ENCODE measurements at places on chromosomes 11 and 22.

DNA sequence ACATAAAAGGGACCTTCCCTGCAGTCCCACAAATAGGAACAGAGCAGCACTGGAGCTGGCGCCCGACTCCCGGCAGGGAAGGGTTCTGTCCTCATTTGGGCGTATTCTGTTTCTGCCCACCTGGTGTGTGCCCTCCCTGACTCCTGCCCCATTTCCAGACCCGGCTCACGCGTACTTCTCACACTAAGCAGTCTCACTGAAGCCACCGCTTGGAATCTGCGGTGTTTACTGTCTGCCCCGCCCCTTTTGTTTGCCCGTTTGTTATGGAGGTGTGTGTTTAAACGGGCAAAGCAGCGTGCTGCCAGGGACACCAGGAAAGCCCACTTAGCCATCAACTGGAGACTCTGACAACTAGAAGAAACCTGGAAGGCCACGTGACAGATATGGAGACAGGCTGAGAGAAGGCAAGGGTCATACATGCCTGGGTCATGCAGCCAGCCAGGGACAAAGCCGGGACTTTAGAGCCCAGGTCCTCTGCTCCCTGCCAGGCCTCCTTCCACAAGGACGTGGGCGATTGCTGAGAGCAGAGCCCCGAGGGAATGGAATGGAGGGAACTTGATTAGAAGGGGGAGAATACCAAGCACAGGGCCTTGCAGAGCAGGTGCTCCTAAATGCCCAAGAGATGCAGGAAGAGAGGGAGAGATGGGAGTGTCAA is 8.7 kb upstream of the EFCAB6 start:
- no peak for DNase-seq

DNA sequence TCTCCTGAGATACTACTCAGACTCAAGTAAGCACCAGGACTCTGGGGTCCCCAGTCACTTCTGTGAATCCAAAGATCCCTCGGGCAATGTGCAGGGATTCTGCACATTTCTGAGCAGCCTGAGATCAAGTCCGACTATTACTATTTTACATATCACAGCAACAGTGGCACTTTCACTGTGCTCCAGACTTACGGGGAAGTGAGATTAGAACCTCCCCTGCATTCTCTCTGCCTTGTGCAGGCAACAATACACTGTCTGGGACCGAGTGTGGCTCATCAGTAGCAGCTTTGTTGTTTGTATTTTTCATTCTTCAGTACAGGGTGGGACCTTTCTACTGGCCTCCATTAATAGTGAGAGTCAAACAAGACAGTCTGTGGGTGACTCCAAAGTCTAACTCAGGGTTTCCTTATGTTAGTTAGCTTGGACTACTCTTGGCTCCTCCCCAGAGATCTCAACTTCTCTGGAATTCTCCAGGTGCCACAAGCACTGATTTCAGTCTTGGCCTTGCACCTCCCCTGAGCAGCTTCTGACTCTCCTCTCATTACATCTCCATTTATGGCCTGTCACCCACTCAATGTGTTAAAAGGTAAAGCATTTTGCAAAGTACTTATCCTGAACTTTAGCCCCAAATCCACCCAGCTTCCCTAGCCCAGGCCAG is 76.2 kb upstream of the TOP3B start:
- no peak for DNase-seq

- no peak for DNase-seq
Measured at GRCh38 chr22:20211997-20212753, 55.9 kb downstream of the RTN4R start.

DNA sequence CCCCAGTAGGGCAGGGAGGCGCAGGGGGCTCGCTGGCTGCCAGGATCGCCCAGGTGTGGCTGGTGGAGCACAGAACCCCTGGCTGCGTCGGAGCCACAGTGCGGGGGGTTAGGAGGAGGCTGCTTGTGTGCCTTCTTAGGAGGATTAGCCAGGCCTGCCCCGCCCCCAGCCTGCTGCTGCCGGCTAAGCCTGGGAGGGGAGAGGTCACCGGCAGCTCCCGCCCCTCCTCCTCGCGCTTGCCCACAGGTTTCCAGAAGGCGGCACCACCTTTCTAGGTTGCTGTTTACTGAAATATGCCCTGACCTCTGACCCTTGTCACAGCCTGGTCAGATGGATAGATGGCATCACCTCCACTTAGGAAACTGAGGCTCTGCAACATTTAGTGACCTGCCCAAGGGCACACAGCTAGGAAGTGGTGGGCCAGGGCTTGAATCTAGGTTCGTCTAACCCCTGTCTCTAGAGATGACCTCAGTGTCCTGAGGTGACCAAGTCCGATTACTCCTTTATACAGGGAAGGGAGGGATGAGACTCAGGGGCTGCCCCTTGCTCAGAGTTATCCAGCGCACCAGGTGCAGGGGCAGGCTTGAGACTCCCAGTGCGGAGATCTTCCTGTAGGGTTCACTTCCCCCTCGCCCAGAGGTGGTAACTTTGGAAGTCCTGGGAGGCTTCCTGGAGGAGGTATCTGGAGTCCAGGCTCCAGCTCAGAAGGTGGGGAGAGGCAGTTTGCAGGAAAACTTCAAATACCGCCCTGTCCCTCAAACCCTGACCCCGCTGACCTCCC is 44.0 kb downstream of the MYO7A start:
- no peak for DNase-seq

- DNase-seq = no peak
Measured at GRCh38 chr22:17767233-17768065, 6.8 kb downstream of the BID start.

DNA sequence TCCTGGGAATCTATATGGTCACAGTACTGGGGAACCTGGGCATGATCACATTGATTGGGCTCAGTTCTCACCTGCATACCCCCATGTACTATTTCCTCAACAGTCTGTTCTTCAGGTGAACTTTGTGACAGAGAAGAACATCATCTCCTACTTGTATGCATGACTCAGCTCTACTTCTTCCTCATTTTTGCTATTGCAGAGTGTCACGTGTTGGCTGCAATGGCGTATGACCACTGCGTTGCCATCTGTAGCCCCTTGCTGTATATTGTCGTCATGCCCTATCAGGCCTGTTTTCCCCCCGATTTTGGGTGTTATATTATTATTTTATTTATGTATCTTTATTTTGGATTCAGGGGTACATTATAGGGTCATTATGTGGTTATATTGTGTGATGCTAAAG is 2.4 kb upstream of the OR8G1 start:
- DNase-seq = no peak

DNA sequence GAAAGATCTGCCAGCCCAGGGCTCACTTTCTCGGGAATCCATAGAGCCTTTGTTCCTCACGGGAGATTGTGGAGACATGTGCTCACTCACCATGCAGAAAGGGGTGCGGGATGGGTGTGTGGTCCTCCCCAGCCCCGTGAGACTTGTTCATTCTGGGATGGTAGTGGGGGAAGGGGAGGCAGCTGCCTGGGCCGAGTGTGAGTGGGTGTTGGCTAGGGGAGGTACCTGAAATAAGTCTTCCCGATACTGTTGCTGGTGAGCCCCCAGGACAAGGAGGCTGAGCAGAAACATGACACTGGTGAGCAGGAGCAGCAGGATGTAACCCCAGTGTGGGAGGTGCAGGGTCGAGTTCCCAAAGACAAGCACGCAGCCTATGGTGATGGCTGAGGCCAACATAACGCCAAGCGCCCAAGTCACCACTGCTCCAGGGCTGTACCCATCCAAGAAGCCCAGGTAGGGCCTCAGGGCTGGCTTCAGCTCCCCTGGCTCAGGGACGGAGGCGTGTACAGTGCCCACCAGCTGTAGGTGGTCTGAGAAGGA is 2.8 kb downstream of the SLC7A4 start:
- DNase-seq = no peak

GRCh38 chr11:129273944-129274711 is 82.0 kb upstream of the ARHGAP32 start:
- no peak for DNase-seq

- peak; percentile 40 for DNase-seq
Measured at GRCh38 chr22:17536269-17536668, 27.0 kb upstream of the SLC25A18 start.

DNA sequence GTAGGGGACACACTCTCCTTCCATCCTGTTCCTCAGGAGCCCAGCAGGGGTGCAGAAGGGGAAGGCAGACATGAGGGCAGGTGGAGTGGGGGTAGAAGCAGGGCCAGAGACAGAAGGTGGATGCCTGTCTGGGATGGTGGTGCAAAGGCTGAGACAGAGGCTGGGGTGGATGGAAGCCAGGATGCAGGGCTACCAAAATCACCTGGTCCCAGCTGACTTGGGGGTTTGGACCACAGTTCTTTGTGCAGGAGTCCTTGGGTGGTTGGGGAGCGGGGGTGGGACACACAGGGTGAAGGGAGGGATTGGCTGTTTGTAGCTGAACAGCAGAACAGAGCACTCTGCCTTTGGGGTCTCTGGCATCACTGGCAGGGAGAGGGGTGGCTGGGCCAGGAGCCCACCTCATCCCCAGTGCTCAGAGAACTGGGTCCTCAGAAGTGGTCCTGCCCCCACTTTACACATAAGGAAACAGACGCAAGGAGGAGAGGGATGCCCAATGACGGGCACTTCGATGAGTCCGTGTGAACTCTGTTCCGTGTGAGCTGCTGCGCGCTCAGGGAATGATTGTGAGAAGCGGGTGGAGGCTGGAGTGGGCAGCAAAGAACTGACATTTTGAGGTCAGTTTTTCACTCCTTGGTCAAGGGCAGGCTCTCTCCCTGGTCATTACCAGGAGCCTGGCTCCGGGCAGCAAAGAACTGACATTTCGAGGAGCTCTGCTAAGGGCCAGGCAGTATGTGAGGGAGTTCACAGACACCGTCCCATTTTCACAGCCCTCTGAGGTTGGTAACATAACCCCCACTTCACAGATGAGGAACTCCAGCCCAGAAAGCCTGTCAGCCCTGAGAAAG is 1.9 kb downstream of the TAGLN start:
- no peak for DNase-seq

- no peak for DNase-seq
Measured at GRCh38 chr22:19904174-19904856, 37.3 kb upstream of the COMT start.

DNA sequence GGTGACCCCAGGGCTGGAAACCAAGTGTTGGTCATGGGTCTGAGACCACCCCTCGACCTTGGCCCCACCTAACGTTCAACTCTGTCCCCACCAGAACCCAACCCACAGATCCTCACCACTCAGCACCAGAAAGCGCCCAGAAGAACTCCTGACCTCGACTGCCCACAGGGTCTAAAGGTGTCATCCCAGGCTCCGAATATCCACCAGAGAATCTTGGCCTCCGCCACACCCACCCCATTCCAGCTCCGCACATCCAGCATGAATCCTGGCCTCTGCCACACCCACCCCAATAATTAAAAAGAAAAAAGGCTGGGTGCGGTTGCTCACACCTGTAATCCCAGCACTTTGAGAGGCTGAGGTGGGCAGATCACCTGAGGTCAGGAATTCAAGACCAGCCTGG is 1.3 kb downstream of the CERK start:
- no peak for DNase-seq

DNA sequence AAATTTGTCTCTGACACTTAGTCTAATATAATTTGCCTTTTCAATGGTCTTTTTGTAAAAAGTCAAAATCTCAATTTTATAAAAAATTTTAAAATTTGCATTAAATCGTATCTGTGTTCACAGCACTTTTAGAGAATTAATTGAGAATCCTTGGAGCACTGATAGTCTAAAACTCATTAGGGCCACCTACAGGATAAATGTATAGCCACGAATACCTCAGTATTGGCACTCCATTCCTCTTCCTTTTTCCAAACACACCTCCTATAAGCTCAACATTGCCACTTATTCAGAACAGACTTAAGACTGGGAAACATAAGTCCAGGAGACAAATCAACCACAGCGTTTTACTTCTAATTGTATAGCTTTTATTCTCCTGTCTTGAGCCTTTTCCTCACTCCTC is 776.0 kb upstream of the ARHGAP42 start:
- DNase-seq = no peak

- DNase-seq = no peak
Measured at GRCh38 chr11:475941-476340, 25.9 kb downstream of the PTDSS2 start.

- DNase-seq = no peak
Measured at GRCh38 chr11:109956124-109956793, 136.9 kb upstream of the ZC3H12C start.

DNA sequence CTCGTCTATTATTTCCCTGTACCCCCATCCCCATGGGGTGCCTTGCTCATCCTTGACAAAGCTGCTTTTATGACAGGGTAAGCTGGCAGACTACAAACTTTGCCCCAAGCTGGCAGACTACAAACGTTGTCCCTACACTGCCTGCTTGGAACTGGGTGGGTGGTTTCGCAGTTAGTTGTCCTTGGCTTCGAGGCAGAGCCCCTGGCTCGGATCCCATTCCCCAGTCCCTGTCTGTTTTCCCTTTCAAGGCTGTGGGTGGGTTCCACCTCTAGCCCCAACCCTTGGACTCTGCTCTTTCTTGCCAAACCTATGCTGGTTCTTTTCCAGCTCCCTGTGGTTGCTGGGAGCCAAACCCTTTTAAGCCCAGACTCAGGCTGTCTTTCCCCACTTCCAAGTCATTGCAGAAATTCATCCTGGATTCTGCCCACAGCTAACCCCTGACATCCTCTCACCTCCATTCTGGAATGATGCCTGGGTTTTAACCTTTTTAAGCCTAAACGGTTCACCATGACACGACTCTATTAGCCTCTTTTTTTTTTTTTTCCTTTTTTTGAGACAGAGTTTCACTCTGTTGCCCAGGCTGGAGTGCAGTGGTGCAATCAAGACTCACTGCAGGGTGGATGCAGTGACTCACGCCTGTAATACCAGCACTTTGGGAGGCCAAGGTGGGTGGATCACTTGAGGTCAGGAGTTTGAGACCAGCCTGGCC is 9.2 kb upstream of the RBM14 start:
- DNase-seq = peak; percentile 31

DNA sequence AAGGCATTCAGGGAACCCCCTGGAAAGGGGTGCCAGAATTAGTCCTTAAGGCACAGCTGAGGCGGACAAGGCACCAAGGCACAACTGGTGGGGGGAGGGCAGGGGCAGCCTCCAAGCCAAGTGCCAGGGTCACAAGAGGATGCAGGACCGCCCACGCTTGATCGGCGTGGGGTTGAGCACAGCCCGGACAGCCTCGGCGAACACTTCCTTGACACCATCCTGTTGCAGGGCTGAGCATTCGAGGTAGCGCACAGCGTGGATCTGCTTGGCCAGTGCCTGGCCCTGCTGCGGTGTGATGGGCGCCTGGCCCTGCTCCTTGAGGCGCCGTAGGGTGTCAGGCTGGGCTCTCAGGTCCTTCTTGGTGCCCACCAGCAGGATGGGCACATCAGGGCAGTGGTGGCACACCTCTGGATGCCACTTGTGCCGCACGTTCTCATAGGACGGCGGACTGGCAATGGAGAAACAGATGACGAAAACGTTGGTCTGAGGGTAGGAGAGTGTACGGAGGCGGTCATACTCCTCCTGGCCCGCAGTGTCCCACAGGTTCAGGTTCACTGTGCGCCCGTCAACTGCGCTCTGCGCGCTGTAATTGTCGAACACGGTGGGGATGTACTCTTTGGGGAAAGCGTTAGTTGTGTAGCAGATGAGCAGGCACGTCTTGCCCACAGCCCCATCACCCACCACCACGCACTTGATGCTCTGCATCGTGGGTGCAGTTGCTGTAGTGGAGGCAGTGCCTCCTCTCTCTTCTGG is 13.1 kb downstream of the RHOG start:
- peak; percentile 42 for DNase-seq

DNA sequence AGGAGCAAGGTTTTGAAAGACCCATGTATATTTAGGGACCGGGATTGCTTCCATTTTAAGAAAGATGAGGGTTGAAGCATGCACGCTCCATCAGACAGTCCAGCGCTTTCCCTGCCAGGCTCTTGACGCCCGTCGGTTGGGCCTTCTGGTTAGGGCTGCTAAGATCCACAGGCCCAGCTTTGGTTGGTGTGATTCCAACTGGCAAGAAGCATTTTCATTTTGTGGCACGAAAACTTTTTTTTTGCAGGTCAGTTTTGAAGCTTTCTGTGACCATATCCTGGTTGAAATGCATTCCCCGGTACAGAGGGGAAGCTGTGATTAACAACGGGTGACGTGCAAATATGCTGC is 34.3 kb upstream of the MPPED1 start:
- DNase-seq = no peak
